CD4-positive, alpha-beta memory T cell (primary cell): ENCODE measurements at places on chromosomes 4 and X. TPM values are rescaled to one million over a fixed set of nuclear protein-coding genes. Genes with fewer than 3 reads are reported as not detected.

Gene DOK7
- not detected for total RNA-seq

Gene ASB11
- not detected for total RNA-seq

Gene AMBN
- total RNA-seq, result not detected

Gene GABRG1
- total RNA-seq, result not detected

Gene PPEF2
- 0.41 TPM for total RNA-seq

Gene IBSP
- total RNA-seq, result not detected

Gene SORCS2
- not detected for total RNA-seq

Gene MED12
- total RNA-seq, result 84.4 TPM

Gene MAGEA2
- total RNA-seq, result not detected

Gene PHKA1
- total RNA-seq, result 0.14 TPM

Gene DNASE1L1
- 25.3 TPM for total RNA-seq

Gene C1QTNF7
- not detected for total RNA-seq

Gene NDST4
- total RNA-seq, result not detected

Gene JCHAIN
- total RNA-seq, result not detected

Gene RTL9
- total RNA-seq, result not detected

Gene ADAMTS3
- total RNA-seq, result not detected

Gene FRG2
- total RNA-seq, result not detected

Gene CFAP47
- not detected for total RNA-seq

Gene PABPC4L
- total RNA-seq, result not detected

Gene MAGIX
- total RNA-seq, result 1.6 TPM

Gene BEX2
- total RNA-seq, result 41.9 TPM

Gene PPP2R2C
- total RNA-seq, result not detected

Gene AMER1
- total RNA-seq, result 5.5 TPM

Gene IL3RA
- total RNA-seq, result 0.53 TPM

Gene SLC9B1
- 3.2 TPM for total RNA-seq

Gene LANCL3
- total RNA-seq, result 0.17 TPM

Gene PDZD4
- 4.4 TPM for total RNA-seq

Gene ADGRG4
- total RNA-seq, result not detected

Gene GUCY1B1
- total RNA-seq, result not detected

Gene RGS12
- 10.6 TPM for total RNA-seq

Gene CT45A1
- total RNA-seq, result not detected

Gene UBE2D3
- total RNA-seq, result 337 TPM

Gene ART3
- not detected for total RNA-seq

Gene VCX
- not detected for total RNA-seq

Gene DCLK2
- total RNA-seq, result not detected

Gene FAM47A
- not detected for total RNA-seq

Gene TAF7L
- not detected for total RNA-seq

Gene SMR3B
- not detected for total RNA-seq

Gene ATOH1
- not detected for total RNA-seq

Gene CYP2U1
- 7.2 TPM for total RNA-seq

Gene CAPN6
- total RNA-seq, result not detected

Gene MTTP
- total RNA-seq, result not detected

Gene NOP14
- total RNA-seq, result 41.3 TPM

Gene GUCY1A1
- total RNA-seq, result not detected
